Activated CD4-positive, alpha-beta memory T cell treated with anti-CD3 and anti-CD28 coated beads for 36 hours (primary cell): ENCODE measurements at places on chromosomes 3 and 15. TPM values are rescaled to one million over a fixed set of nuclear protein-coding genes. Genes with fewer than 3 reads are reported as not detected.

DNA sequence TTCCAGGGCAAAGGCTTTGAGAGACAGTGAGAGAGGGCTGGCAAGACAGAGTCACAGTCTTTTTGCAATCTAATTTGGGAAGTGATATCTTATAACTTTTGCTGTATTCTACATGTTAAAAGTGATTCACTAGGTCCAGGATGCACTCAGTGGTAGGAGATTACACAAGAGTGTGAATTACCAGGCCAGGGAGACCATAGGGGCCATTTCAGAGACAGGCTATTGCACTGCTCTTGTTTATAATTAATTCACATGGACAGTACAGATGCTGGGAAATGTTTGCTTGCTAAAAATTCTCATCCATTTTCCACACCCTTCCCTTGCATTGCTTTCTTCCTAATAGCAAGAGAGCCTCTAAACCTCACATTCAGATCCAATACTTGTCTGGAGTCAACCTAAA is 22.6 kb upstream of the POMGNT2 start:
- no peaks in the 10 kb centered on the region for H3K4me1 ChIP-seq
- H3K27me3 ChIP-seq: no peaks in the 10 kb centered on the region
- H3K27ac ChIP-seq: no peak overlapping the region
- no peaks in the 10 kb centered on the region for H3K36me3 ChIP-seq
- no peak overlapping the region for H3K4me3 ChIP-seq

DNA sequence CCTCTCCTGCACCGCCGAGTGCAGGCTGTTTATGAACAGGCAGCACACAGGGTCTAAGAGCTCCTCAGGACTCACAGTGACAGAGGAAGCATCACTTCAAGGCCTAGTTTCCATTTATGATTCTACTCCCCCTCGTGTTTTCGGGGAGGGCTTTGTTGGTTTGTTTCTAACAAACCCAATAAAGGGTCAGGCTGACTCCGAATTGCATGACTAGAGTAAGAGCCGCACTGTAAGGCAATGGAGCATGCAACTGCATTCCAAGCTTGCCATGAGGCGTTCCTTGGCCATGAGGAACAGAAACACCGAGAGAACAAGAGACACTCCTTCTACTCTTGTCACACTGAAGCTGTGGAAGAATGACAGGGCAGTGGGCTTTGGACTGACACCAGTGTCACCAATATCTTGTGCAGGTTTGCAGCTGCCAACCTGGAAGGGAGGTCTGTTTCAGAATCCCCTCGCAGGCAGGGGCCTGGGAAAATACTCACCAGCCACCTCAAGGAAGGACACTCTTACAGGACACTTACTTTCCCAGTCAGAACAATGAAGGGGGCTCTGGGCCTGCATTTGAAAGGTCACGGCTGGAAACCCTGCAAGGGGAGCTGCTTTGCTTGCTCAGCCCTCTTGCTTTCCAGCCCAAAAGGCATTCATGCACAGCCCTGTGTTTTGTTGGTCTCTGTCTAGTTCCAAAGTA is 96.8 kb downstream of the ADAMTS17 start:
- no peaks in the 10 kb centered on the region for H3K27me3 ChIP-seq
- H3K4me1 ChIP-seq: no peaks in the 10 kb centered on the region
- H3K36me3 ChIP-seq: peaks cover 3% of the 10 kb centered on the region
- no peak for DNase-seq

DNA sequence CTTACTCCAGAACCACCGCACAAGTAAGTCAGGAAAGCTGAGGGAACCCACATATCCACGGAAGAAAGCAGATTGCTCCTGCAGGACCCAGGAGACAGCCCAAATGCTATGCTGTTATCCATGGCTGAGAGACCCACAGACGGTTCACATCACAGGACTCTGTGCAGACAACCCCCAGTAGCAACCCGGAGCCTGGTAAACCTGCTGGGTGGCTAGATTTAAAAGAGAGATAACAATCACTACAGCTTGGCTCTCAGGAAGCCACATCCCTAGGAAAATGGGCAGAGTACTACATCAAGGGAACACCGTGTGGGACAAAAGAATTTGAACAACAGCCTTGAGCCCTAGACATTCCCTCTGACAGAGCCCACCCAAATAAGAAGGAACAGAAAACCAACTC is 13.8 kb upstream of the TRIM42 start:
- no peaks in the 10 kb centered on the region for H3K4me1 ChIP-seq
- DNase-seq: no peak
- H3K27ac ChIP-seq: no peak overlapping the region
- no peaks in the 10 kb centered on the region for H3K27me3 ChIP-seq
- no peaks in the 10 kb centered on the region for H3K36me3 ChIP-seq
- H3K4me3 ChIP-seq: no peak overlapping the region

DNA sequence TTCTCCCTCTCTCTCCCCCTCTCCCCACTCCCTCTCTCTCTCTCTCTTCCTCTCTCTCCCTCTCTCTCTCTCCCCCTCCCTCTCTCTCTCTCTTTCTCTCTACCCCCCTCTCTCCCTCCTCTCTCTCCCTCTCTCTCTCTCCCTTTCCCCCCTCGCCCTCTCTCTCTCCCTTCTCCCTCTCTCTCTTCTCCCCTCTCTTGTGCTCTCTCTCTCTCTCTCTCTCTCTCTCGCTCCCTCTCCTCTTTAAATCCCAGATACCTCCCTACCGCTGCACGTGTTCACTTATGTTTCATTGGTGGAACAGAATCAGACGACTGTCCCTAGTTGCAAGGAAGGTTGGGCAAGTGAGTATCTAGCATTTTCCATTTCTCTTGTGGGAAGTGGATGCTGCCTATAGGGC is 166.5 kb downstream of the EBLN2 start:
- H3K27ac ChIP-seq: no peak overlapping the region
- no peaks in the 10 kb centered on the region for H3K27me3 ChIP-seq
- no peaks in the 10 kb centered on the region for H3K4me1 ChIP-seq
- DNase-seq: no peak
- H3K4me3 ChIP-seq: no peak overlapping the region

The DAZL gene
- not detected for total RNA-seq

GRCh38 chr3:156149876-156150275 is 29.5 kb downstream of the KCNAB1 start:
- H3K36me3 ChIP-seq: no peaks in the 10 kb centered on the region
- no peak overlapping the region for H3K4me3 ChIP-seq
- H3K27me3 ChIP-seq: no peaks in the 10 kb centered on the region
- DNase-seq: no peak
- no peak overlapping the region for H3K27ac ChIP-seq
- H3K4me1 ChIP-seq: peaks cover 3% of the 10 kb centered on the region

The SGO1 gene
- total RNA-seq: 37.4 TPM

DNA sequence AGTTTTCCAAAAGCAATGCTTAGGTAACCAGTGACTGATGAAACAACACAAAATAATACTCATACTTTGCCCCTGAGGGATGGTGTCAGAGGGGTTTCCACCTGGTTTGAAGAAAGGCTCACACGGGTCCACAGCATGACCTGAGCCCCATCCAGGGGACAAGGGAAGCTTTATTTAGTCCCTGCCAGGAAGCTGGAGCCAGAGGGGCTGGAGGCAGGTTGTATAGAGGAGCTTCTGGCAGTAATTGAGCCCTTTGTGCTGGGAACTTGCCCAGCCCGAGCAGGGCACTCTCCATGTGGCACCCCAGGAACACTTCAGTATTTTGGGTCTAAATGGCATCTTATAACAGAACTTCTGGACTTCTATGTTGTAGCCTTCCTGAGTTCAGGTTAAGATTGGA is 39.2 kb upstream of the EPHB1 start:
- peaks cover 4% of the 10 kb centered on the region for H3K27me3 ChIP-seq
- no peak overlapping the region for H3K27ac ChIP-seq
- H3K36me3 ChIP-seq: no peaks in the 10 kb centered on the region
- no peaks in the 10 kb centered on the region for H3K4me1 ChIP-seq

The AHSG gene
- not detected for total RNA-seq

GRCh38 chr3:29646043-29646442 is 365.2 kb downstream of the RBMS3 start:
- H3K4me1 ChIP-seq: no peaks in the 10 kb centered on the region
- no peaks in the 10 kb centered on the region for H3K36me3 ChIP-seq
- no peak overlapping the region for H3K27ac ChIP-seq
- no peaks in the 10 kb centered on the region for H3K27me3 ChIP-seq

DNA sequence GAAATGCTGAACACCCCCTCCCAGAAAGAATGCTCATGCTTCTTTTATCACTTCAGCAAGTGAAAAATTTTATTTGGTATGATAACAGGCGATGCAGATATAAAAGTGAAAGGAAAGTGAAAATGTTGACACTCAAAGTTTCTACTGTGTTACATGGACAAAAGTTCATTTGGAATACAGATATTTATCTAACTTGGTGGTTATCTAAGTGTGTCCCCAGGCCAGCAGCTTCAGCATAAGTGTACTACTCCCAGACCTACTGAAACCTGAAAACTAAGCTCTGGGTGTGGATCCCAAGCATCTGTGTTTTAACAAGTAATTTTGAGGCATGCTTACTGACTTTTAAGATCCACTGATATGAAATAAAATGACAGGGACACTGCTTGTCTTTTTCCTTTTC is 157.1 kb upstream of the BCHE start:
- no peaks in the 10 kb centered on the region for H3K4me1 ChIP-seq
- H3K4me3 ChIP-seq: no peak overlapping the region
- no peaks in the 10 kb centered on the region for H3K36me3 ChIP-seq
- H3K27ac ChIP-seq: no peak overlapping the region
- H3K27me3 ChIP-seq: no peaks in the 10 kb centered on the region

DNA sequence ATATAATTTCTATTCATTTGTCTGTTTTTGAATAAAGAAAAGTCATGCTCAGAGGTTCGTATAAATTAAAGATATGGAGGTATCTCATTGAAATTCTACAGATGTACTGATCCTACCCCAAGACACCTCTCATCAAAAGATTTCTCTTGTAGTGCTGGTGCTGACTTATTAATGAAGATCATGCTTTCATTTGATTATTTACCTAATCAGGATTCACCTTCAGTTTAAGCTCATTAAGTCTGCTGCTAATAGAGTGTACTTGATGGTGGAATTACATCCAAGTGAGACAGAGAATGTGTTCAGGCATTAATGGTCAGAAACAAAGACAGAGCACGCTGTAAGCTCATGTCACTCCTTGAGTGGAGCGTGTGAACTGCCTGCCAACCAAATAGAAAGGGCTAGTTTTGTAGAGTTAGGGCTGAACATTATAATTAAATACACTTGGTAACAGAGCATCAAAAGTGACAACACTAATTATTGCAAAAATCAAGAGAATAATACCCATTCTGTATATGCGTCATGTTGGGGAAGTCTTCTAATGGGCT is 45.5 kb downstream of the KBTBD12 start:
- H3K36me3 ChIP-seq: no peaks in the 10 kb centered on the region
- peaks cover 4% of the 10 kb centered on the region for H3K27me3 ChIP-seq
- DNase-seq: no peak
- H3K4me1 ChIP-seq: no peaks in the 10 kb centered on the region
- no peak overlapping the region for H3K27ac ChIP-seq
- H3K4me3 ChIP-seq: no peak overlapping the region

GRCh38 chr3:156602424-156602823 is 47.5 kb upstream of the SSR3 start:
- peaks cover 9% of the 10 kb centered on the region for H3K27me3 ChIP-seq
- no peaks in the 10 kb centered on the region for H3K36me3 ChIP-seq
- no peak overlapping the region for H3K27ac ChIP-seq
- peaks cover 22% of the 10 kb centered on the region for H3K4me1 ChIP-seq
- no peak for DNase-seq

DNA sequence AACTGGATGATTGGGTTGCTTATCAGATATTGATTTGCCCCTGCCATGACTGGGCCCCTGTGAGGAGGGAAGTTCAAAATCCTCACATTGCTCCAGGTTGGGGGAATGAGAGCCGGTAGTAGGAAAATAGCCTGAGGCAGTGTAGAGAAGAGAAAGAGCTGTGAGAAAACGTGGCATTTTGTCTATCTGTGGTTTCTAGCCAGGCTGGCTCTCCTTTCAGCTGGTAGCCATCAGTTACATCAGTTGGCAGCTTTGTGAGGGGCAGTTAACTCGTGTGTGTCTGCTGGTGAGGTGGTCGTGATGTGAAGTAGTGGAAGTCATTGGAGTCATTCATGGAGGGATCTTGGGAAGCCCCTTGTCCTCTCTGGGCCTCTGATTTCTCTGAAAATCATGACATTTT is 5.2 kb downstream of the ESYT3 start:
- H3K4me1 ChIP-seq: peaks cover 2% of the 10 kb centered on the region
- no peaks in the 10 kb centered on the region for H3K36me3 ChIP-seq
- peaks cover 31% of the 10 kb centered on the region for H3K27me3 ChIP-seq

- no peaks in the 10 kb centered on the region for H3K4me1 ChIP-seq
- no peak overlapping the region for H3K4me3 ChIP-seq
- H3K36me3 ChIP-seq: no peaks in the 10 kb centered on the region
- peaks cover 2% of the 10 kb centered on the region for H3K27me3 ChIP-seq
- no peak overlapping the region for H3K27ac ChIP-seq
Observed at GRCh38 chr3:120177151-120177550, 82.9 kb upstream of the GSK3B start.

- H3K4me3 ChIP-seq: no peak overlapping the region
- H3K27ac ChIP-seq: no peak overlapping the region
- DNase-seq: no peak
- no peaks in the 10 kb centered on the region for H3K27me3 ChIP-seq
- peaks cover 12% of the 10 kb centered on the region for H3K4me1 ChIP-seq
Observed at GRCh38 chr3:128328546-128329458, 137.9 kb downstream of the DNAJB8 start.

The EXOSC7 gene
- 62.2 TPM for total RNA-seq

DNA sequence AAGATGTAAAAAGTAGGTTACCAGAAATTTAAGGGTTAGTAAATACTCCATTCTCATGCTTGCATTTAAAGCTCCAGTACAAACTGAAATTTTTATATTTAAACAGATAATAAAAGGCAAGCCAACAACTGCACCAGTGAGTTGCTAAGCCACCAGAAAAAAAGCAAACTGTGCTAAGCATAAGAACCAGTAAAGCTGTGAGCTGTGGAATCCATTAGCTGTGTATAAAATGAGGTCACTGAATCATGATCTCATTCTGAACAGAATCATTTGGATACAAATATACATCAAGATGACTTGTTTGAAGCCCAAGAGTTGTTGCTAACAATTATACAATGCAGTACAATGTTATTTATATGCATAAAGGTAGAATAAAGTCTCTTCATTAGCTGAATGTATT is 1312.2 kb downstream of the SI start:
- no peaks in the 10 kb centered on the region for H3K36me3 ChIP-seq
- no peaks in the 10 kb centered on the region for H3K27me3 ChIP-seq
- H3K27ac ChIP-seq: no peak overlapping the region
- no peak overlapping the region for H3K4me3 ChIP-seq
- H3K4me1 ChIP-seq: no peaks in the 10 kb centered on the region

DNA sequence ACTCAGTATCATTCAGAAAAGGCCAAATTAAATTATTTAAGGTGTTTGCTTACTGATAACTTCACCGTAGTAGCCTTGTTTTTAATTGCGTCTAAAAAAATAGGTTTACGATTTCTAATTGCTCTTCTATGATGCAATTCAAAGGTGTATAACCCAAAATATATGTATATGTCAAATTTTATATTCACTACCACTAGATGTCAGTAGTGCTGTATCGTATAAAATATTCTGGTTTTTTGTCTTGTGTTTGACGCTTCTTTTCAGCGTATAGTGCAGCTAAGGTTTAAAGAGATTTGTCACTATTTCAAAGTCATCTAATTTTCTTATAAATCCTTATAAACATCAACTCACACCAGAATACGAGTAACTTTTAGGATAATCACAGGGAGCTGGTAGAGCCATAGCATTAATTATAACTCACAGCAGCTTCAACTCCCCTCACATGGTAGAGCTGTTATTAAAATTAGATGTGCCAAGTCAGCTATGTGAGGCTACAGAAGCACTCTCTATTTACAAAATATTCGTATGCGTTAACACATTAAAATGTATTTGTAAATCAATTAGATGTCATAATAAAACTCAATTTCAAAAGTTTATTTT is 3.5 kb downstream of the PFN2 start:
- DNase-seq: no peak
- no peaks in the 10 kb centered on the region for H3K36me3 ChIP-seq
- H3K4me3 ChIP-seq: no peak overlapping the region
- no peak overlapping the region for H3K27ac ChIP-seq
- peaks cover 9% of the 10 kb centered on the region for H3K27me3 ChIP-seq
- H3K4me1 ChIP-seq: peaks cover 11% of the 10 kb centered on the region
